ENCODE measurements at places on chromosomes 4 and X.

DNA sequence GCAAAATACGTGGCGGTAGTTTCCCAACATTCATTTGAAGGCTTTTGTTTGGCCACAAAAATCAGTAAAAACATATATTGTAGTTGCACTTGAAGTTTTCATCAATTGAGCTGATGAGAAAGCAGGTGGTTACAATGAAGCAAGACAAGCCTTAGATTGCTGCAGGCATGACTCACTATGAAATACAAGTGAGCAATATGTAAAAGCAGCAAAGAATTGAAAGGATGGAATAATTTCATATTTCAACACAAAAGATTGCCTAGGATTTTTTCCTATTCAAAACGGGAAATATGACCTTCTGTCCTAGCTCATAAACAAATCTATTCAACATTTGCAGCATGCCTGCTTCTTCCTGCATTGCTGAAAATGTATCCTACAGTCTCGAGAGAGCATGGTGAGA is 190.9 kb upstream of the BANK1 start:
- no peak for DNase-seq

DNA sequence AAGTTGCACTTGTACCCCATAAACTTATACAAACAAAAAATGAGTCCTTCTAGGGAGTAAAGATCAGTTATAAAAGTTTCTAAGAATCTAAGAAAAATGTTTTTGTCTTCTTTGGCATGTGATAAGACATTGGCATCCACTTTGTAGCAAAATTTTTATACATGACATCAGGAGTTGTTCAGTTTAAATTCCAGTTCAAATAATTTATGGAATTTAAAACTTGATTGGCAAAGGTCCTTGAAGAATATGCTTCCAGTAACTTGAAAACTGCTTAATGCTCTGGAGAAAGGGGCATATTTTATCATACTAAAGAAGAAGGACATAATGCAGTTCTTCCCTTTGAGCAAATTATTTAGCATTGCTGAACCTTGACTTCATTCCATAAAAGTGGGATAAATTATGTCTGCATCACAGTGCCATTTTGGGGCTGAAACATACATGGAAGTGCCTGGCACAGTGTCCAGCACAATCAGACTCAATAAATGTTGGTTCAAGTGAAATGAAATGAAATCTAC is 163.3 kb upstream of the IL15 start:
- DNase-seq: no peak

GRCh38 chr4:31548823-31549222 is 828.7 kb downstream of the PCDH7 start:
- no peak for DNase-seq

DNA sequence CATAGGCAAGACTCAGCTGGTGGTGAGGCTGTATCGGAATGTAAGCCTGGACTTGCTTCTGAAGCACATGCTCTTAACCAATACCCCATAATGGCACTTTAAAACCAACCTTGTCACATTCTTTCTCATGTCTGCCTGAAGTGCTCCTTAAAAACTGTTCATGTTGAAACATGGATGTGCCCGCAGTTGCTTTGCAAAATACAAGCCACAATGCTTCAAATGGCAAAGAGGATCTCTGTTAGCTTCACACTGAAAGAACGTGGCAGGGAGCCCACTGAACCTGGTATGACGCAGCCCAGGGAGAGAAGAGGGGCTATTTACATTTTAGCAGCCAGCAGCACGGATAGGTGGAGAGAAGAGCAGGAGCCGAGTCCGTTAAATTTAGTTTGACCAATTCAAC is 29.3 kb downstream of the SOD3 start:
- no peak for DNase-seq

DNA sequence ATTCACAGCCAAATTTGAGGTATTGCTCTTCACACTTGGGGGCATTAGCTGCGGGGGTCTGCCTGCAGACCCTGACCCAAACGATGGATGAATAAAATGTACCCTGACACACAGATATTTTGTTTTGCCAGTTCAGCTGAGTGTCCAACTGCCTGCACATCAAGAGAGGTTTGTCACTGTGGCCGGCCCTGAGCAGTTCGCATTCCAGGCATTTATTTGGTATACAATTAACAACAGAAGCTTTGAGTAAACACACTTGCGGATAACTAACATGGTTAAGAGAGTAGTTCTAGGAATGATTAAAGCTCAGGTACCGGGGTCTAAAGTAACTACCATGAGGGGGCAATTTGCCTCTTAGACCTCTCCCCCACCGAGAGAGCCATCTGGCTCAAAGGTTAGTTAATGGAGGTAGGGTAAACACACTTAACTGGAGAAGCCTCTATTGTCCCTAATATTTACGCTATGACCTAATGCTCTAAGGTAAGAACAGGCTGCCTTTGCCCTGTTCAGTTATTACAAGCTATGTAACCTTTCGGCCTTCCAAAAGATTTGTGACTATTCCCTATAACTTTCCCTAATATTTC is 162.0 kb downstream of the SNCA start:
- DNase-seq: no peak

GRCh38 chr4:40202474-40202873 is 5.6 kb downstream of the RHOH start:
- DNase-seq: no peak

DNA sequence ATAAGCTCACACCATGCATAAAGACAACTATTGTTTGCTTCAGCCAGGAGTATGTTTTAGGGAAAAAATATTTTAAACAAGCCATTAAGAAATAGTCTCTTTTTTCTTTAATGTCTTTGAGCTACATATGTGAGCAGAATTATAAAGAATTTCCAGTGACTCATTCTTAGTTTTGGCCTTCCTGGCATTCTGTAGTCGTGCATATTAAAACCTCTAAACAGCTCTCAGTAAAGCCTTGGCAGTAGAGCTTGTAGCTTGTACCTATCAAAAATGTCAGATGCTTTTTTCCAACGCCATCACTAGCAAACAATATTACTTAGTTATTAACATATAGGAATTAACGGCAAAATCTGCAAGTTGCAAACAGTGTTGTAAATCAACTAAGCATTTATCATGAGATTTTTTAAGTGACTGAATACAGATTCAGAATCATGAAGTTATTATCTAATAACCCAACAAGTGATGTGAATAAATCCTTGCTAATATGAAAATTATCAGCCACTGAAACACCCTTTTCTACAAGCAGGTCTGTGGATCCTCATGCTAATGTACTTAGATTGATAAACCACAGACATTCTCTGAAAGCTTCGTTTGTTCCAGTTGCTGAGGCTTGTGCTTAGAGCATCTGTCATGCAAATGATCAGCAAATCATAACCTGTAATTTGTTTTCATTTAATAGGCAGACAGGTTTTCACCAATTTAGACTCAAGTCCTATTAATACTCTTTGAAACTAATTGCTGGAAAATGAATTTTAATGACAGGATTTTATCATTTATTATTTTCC is 412.0 kb upstream of the ATOH1 start:
- DNase-seq: no peak

- DNase-seq: no peak
Measured at GRCh38 chrX:149073479-149073878, 431.6 kb downstream of the IDS start.

- DNase-seq: no peak
Measured at GRCh38 chr4:98539299-98539698, 119.1 kb downstream of the TSPAN5 start.

DNA sequence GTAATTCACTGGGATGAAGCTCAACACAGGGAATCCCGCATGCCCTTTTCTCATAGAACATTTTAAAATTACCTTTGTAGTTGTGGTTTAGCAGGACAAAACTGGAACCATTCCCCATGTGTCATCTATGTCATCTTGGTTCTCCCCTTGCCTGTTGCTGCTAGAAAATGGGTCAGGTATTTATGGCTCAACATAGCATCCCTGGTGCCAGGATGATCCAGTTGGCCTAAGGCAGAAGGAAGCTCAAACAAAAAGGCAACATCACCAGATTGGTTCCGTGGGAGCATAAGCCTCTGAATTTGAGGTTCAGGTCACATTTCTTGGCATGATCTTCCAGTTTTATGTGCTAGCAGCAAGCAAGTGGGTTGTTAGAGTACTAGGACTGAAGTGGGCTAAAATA is 552.6 kb upstream of the BOD1L1 start:
- DNase-seq: no peak

DNA sequence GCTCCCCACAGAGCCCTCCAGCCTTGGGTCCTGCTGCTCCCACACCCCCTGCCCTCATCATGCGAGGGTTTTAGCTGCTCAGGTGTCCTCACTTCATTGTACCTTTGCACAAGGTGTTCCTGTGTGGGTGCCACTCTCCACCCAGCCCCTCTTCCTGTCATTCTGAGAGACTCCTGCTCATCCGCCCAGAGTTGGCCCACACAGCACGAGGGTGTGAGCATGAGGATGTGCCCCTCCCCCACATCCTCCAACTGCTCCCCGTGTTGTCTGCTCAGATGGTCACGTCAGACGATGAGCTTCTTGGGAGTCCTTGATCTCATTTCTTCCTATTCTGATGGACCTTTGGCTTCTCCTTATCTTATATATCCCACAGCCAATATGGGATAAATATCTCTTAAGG is 53.2 kb downstream of the HTT-AS start:
- no peak for DNase-seq

DNA sequence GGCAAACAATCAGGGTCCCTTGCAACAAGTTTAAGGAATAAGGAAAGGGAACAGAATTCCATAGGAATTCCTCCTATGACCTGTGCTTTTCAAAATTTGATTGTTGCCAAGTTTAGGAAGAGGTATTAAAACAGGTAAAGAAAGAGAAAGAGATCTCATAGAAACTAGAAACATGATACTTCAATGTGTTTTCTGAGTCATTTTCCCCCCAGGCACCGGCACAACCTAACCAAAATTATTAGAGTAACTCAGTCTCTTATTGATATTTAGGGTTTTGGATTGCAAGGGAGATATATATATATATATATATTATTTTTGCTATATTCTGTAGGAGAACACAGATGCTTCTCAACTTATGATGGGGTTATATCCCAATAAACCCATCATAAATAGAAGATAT is 278.0 kb upstream of the DKK2 start:
- DNase-seq: no peak

GRCh38 chr4:136495076-136495475 is 1037.2 kb downstream of the PCDH18 start:
- no peak for DNase-seq

- DNase-seq: no peak
Measured at GRCh38 chrX:103495786-103496185, 23.5 kb downstream of the RAB40A start.

- no peak for DNase-seq
Measured at GRCh38 chr4:73902038-73902637, 32.9 kb downstream of the CXCL1 start.

- no peak for DNase-seq
Measured at GRCh38 chr4:139633661-139634060, 32.0 kb upstream of the MGST2 start.

DNA sequence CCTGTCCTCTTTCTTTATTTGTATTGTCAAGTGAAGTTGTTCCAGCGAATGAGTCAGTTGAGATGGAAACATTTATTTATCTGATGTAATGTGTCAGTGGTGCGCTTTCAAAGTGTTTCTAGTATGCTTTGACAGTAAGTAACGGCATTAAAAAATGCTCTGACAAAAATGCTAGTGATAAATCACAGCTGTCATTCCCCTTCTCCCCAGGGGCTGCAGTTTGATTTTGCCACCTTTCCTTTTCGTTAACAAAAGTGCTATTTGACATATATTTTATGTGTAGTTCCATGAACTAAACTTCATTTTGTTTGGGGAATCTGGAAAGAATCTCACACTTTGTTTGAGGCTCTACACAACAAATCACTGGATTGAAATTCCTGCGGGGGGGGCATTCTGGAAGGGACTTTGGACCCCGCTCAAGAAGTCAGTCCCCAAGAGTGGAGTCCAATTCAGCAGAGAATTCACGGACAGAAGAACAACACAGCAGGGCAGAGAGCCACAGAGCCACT is 7.6 kb upstream of the TBC1D19 start:
- DNase-seq: no peak

DNA sequence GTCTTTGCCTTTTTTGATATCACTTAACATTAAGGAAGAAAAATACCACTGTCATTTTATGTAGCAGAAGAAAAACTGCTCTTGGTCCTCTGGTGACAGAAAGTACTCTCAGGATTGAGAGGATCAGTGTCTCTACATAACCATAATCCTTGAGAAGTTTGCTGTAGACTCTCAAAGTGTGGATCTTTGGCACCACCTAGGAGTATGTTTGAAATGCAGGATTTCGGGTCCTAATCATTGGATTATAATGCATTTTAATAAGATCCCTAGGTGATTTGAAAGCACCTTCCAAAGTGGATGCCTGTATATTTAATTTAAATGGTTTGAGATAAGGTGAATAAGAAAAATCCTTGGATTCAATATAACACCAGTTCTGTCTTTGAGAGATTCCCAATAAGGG is 23.2 kb downstream of the MOB1B start:
- DNase-seq: peak; percentile 24

Measured in hematopoietic multipotent progenitor cell treated with erythropoietin and hydrocortisone succinate and interleukin-3 and kit ligand, for 8 days (in vitro differentiated cells).